ENCODE measurements at places on chromosomes 1 and 21.

DNA sequence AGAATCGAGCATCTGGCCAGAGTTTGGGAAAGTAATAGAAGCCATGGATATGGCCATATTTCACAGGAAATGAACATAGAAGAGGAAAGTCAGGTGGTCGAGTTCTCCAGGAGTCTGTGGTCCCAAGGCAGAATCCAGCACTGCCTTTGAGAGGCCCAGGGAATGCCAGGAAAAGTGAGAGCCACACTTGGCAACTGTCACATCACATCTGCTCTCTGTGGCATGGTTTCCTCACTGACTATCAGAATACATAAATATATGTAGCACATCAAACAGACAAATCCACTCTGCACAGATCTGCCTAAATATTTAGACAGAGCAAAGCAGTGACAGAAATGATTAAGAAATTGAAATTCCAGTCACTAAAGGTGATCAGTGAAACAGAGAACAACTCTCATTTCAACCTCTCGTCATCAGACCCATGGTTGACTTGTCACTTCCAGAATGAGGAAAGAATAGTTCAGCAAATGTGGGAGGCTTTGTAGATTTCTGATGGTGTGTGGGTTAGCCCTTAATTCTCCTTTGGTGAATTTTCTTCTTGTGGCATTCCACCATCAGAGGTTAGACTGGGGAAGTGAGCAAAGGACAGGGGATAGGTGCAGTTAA lies 58.8 kb upstream of the MAN1A2 start:
- DNase-seq: no peak

GRCh38 chr1:240344918-240345317 lies 253.2 kb downstream of the FMN2 start:
- DNase-seq: no peak

DNA sequence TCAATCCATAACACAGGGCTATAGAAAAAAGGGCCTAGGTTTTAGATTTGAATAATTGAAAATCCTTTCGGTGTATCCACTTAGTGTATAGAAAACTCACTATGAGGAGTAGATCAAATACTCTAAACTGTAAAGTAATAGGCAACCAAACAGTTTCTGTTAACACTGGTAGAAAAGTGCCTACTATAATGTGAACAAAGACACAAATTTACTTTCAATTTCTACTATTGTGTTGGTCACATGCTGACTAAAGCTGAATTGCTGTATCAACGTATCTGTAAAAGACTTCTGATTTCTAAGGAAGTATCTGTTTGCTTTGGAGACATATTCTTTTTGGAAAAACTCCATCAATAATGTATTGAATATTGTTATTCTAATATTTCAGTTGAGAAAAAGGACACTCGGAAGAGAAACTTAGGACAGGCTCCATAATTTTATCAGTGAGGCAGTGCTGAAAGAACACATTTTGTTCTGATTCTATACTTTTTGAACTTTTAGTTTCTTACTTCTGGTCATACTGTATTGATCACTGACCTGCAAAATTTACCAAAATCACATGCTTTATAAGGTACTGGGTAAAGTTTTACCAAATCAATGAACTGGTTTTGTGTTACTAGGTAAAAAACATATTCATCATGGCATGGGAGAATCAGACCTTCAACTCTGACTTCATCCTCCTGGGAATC lies at the start of gene OR2M5:
TSS of gene OR2M5 (plus strand) at position 636 of the 686 bp plus-strand sequence. CDS start at position 636, 0 bp downstream.
- DNase-seq: no peak

DNA sequence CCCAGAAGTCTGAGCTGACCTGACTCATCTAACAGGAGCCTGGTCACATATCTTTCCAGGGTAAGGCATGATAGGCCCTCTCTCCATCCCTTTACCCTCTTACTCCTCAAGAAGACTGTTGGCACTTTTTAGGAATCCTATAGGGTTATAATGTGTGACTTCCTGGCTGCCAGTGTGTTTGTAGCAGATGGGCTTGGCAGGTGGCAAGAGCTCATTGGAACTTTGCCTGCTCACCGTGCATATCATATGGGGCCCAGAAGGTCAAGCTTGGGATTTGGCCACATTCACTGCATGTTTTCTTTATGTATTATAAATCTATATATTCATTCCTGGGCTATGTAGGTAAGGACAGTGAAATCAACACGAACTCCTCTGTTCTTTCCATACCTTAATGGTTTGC lies 5.2 kb downstream of the KAZN start:
- DNase-seq: no peak

DNA sequence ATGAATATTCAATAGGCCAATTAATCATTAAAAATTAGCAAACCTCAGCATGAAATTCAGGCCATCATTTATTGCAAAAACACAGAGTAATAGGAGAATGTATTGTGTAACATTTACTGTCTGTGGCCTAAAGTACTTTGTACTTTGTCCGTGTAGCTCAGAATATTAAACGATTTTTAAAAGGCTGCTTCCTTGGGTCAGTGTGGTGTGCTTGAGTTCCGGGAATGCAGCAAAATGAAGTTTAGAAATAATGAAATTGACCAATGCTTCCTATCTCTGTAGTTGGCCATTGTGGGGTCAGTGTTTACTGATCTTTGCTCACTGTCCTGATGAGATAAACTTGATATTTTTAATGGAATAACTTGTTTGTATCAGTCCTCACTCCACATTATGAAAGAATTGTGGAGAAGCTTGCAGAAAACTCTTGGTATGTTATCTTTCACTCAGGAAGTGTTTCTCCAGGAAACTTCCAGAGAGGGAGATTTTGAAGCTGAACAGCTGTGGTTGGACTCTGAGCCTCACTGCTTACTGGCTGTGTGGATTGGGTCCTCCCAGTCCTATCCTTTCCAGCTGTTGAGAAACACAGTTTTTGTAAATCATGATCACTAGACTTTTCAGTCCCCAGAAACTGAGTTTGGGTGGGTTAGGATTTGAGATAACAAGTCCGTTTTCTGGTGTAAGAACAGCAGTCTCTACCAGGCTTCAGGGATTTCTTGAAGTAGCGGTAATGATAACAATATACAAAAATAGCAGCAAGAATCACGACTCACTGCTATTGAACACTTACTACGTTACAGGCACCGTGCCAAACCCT lies 19.2 kb upstream of the MTARC1 start:
- no peak for DNase-seq

DNA sequence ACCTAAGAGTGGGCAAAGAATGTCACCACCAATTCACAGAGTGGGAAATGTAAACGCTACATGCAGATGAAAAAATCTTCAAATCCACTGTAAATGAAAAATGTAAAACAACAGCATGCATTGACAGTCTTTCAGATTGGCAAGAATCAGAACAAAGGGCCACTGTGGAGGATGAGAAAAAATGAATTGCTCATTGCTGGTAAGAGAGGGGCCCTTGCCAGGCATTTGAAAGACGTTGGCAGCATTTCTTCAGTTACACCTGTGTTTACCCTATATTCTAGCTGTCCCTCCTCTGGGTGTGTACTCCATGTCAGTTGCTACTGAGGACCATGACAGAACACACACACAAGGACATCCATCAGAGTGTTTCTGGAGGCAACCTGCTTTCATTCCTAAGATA lies 25.8 kb upstream of the AADACL3 start:
- no peak for DNase-seq

GRCh38 chr1:162629077-162629627 lies 3.1 kb upstream of the DDR2 start:
- no peak for DNase-seq

DNA sequence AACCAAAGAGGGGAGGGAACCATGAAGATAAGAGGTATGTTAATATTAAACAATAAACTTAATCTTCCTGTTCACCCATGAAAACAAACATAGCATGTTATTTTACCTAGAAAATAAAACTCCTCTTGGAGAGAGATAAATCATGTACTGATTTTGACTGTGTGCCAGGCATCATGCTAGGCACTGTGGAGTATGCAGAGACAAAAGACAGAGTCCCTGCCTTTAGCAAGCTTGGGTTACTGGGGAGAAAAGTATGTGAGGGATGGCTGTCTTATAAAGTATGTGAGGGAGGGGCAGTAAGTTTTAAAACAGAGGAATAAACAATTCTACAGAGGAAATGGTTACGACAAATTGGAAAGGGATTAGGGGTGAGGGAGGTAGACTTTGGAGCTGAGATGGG lies 129.5 kb upstream of the BEND5 start:
- no peak for DNase-seq

DNA sequence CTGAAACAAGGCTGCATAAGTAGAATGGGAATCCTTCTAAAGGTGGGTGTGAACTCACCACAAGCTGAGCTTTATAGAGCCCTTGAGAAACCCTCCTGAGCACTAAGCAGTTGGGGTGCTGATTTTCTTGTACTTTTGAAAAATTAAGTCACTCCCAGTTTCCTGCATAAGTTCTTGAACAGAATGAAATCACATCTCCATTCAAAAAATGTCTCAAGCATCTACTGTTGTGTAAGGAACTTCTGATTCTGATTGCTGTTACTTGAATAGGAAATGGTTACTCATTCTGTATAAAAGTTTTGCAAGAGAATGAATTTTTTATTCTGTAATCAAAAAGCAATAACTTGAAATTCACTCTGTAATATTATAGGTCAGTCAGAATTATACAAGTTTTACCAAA lies 50.8 kb upstream of the WNT2B start:
- no peak for DNase-seq

DNA sequence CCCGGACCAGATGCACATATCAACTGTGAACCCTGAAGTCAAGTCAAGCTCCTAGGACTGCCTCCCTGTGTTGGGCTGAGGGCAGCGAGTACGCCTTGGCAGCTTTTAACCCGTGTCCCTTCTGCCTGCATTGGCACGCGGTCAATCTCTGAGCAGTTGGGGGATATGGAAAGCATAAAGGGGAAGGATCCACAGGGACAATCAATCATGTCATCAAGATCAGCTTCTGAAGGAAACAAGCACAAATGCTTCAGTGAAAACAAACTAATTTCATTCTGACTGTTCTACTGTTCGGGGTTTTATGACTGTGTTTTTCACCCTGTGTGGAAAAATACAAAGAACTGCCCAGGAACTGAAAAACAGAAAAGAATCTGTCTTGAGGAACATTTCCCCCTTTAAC lies 106.2 kb downstream of the RUNX1 start:
- DNase-seq: no peak

- no peak for DNase-seq
Measured at GRCh38 chr1:22870201-22870871, 102.3 kb downstream of the LACTBL1 start.

DNA sequence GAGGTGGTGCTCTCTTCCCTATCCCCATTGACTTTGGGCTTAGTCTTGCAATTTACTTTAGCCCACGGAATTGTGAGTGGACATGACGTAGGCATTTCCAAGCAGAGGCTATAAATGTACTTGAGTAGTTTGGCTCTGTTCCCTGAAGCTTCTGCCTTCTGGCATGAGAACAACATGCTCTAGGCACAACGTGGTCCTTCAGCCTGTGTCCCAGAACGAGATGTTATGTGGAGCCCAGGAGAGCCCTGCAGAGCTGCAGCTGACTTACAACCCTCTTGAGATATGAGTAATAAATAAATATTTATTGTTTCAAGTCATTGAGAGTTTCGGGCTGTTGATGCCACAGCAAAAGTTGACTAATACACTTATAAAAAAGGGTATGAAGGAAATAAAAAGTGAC lies 105.2 kb upstream of the HMGB4 start:
- no peak for DNase-seq

GRCh38 chr1:27622828-27623227 lies 12.2 kb downstream of the FGR start:
- no peak for DNase-seq

- DNase-seq: no peak
Measured at GRCh38 chr1:73909043-73909562, 288.9 kb downstream of the LRRIQ3 start.

DNA sequence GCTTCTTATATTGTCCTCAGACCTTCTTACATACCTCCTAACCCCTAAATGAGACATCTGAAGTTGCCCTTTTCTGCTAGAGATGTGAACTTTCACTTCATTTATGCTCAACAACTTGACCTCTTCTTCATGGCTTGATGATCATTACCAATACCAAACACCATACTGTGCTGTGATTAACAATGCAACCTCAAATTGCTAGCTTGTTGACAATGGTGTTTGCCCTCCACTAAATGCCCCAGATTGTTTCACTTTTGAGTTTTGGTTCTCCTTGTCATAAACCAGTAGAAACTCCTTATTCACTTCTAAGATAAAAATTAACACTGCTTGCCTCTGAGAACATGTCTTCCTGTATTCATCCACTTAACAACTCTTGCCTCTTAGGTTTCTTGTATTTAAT lies 5.6 kb downstream of the JAK1 start:
- DNase-seq: no peak

DNA sequence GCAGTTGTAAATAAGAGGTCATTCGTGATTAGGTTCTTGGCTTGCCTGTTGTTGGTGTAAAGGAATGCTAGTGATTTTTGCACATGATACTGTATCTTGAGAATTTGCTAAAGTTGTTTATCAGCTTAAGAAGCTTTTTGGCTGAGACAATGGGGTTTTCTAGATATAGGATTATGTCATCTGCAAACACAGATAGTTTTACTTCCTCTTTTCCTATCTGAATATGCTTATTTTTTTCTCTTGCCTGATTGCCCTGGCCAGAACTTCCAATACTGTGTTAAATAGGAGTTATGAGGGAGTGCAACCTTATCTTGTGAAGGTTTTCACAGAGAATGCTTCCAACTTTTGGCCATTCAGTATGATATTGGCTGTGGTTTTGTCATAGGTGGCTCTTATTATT lies 576.1 kb upstream of the RGS18 start:
- DNase-seq: no peak

GRCh38 chr21:45110873-45111624 lies 36.7 kb downstream of the ADARB1 start:
- no peak for DNase-seq

DNA sequence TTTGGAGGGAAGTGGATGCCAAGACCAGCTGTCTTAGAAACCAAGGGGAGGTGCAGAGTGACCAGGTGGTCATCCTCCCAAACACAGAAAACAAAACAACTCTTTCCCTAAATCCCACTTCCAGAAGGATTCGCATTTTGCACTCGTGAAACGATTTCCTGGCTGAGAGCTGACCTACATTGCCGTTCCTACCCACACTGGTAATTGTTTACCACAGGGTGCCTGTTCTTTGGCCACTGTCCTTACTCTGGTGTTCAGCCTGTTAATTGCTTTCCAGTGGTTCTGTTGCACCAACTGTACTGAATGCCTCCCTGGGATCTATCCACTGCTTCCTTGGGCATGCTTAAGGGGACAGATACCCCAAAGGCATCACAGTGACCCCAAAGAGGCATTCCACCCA lies 23.2 kb upstream of the PLA2G2C start:
- DNase-seq: no peak

DNA sequence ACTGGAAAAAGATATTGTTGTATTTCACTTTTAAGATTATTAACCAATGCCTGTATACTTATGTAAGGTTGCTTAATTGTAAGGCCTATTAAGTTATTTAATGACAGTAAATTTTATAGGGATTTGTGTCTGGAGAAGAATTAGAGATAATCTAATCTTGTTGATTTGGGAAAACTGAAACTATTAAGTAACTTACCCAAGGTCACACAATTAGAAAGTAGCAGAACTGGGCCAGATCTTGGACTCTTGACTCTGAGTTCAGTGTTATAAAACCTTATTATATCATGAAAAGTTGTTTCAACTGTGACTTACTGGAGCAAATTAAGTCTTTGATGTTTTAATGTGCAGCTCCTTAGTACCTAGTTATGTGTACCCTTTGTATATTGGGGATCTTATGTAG lies 38.5 kb downstream of the CAMTA1 start:
- DNase-seq: no peak

GRCh38 chr1:236774926-236775325 lies 20.2 kb upstream of the MTR start:
- DNase-seq: no peak

All from glomerular endothelial cell (primary cell).